ENCODE measurements at places on chromosomes 7 and 10.

DNA sequence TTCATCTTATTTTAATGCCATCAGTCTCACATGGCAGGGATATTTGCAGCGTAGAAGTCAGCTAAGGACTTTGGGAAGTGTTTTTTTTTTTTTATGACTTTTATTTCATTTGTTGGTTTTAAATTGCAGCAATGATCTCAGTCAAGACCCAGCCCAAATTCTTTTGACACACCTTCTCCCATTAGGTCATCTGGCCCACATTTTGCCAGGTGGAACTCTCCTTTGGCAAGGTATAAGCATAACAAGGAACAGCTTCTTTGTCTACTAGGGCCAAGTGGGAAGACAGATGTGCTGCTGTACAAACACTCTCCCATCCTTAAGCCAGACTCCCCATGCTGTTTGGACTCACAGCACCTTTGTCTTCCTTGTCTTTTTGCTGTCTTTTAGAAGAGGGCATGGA lies 41.8 kb downstream of the PLEKHA8 start:
- no peak for DNase-seq

- DNase-seq, result no peak
Observed at GRCh38 chr10:35056686-35057085, 33.5 kb downstream of the CUL2 start.

GRCh38 chr10:121252756-121253155 lies 345.5 kb downstream of the FGFR2 start:
- DNase-seq, result no peak

- DNase-seq, result no peak
Observed at GRCh38 chr10:88081457-88082054, 218.1 kb downstream of the PTEN start.

- DNase-seq, result no peak
Observed at GRCh38 chr10:121500701-121501332, 97.4 kb downstream of the FGFR2 start.

GRCh38 chr10:2334575-2334974 lies 597.2 kb upstream of the ADARB2 start:
- no peak for DNase-seq

DNA sequence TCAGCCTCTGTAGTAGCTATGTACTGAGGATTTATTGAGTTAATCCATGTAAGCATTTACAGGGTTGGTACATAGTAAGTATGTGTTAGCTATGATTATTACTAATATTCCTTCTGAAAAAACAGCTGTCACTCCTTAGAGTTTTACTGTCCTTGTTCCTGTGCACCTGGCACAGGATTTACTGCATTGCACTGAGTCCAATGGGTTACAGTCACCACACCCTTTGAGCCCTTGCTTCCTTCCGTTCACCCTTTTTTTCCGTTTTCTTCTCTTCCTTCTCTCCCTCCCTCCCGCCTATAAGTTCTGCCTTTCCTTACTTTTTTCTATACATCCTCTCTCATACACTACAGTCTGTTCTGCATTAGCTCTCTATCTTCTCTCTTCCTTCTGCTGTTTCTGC lies 12.5 kb upstream of the CDK6 start:
- DNase-seq, result no peak

DNA sequence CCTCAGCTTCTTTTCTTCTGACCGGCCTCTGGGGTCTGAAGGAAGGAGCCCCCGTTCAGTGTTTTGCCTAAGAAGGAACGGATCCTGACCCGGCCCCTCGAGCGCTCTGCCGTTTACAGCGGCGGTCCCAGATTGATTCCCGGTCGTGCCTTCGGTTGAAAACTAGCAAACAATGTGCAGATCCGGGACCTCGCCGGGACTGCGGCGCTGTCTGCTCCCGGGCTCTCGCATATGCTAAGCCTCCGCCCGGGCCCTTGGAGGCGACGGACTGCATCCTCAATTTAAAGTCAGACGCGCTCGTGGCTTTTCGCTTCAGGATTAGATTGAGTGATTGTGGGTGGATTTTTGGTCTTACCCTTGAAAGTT lies 559 bp downstream of the DBF4 start:
- peak; percentile 21 for DNase-seq

GRCh38 chr10:47408606-47409005 lies 24.5 kb upstream of the ZNF488 start:
- DNase-seq, result no peak

DNA sequence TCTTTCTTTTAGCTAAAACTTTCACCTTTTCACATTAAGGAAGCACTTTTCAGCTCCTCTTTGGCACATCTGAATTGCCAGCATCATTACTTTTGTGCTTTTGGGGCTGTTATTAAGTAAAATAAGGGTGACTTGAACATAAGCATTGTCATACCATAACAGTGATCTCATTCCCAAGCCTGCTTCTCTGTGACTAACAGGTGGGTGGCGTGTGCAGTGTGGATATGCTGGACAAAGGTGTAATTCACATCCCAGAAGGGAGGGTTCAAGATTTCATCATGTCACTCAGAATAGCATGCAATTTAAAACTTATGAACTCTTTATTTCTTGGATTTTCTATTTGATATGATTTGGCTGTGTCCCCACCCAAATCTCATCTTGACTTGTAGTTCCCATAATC lies 517.4 kb upstream of the MKI67 start:
- no peak for DNase-seq

DNA sequence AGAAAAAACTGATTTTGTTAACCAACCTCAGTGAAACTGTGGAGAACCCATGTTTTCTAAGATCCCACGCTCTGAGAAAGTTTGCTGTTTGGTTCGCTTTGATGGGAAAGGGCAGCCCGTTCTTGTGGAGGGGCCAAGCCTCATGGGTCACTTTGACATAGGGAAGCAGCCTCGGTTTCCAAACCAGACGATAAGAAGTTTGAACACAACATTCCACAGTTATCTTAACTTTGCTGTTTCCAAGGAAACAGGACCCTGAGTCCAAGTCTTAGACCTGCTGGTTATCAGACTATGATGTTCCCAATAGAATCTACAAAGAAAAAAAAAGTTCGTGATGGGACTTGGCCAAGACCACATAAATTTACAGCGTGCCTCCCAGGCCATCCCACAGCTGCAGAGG lies 182.3 kb downstream of the NRP1 start:
- no peak for DNase-seq

DNA sequence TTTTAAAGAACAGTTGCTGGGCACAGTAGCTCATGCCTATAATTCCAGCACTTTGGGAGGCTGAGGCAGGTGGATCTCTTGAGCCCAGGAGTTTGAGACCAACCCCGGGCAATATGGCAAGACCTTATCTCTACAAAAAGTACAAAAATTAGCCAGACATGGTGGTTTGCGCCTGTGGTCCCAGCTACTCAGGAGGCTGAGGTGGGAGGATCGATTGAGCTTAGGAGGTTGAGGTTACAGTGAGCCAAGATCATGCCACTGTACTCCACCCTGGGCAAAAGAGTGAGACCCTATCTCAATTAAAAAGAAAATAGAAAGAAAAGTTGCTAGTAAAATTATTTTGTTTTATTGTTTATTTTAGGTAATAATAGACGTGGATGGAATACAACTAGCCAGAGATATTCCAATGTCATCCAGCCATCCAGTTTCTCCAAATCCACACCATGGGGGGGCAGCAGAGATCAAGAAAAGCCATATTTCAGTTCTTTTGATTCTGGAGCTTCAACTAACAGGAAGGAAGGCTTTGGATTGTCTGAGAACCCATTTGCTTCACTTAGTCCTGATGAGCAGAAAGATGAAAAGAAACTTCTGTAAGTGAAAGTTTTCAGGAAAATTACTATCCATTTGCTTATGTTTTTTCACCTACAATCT lies 3.0 kb downstream of the NUP42 start:
- DNase-seq, result no peak

GRCh38 chr10:69295027-69295636 lies 16.8 kb downstream of the HK1 start:
- no peak for DNase-seq

- DNase-seq, result no peak
Observed at GRCh38 chr10:34116681-34117271, 698.3 kb downstream of the PARD3 start.

- peak; percentile 36 for DNase-seq
Observed at GRCh38 chr7:102273749-102274712, 12.6 kb upstream of the SH2B2 start.

DNA sequence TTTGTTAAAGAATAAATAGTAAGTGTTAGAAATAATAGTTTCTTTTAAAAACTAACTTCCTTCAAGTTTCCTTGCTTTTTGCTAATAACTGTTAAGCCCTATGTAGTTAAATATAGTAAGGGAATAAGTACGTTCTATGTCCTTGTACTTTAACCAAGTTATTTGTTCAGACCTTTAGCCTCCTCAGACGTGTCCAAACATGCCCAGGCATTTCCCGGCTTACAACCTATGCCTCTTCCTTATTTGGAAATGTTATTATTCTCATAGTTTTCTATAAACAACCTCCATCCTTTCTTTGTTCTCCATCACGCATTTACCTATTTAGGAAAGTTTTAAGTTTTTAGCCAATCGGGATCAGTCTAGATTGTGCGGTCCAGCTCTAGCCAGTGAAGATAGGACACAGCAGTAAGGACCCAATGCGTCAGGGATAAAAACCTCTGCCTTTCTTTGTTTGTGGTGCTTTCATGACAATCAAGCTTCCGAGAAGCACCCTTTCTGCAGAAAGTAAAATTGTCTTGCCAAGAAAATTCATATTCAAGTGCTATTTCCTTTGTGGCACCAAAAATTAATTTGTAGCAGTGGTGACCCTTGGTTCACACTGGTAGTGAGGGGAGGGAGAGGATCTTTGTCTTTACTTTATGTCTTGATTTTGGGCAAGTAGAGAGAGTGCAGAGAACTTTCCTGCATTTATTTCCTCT lies 851.3 kb upstream of the POM121L12 start:
- no peak for DNase-seq

GRCh38 chr10:47261556-47261955 lies 38.4 kb upstream of the GDF10 start:
- DNase-seq, result no peak

DNA sequence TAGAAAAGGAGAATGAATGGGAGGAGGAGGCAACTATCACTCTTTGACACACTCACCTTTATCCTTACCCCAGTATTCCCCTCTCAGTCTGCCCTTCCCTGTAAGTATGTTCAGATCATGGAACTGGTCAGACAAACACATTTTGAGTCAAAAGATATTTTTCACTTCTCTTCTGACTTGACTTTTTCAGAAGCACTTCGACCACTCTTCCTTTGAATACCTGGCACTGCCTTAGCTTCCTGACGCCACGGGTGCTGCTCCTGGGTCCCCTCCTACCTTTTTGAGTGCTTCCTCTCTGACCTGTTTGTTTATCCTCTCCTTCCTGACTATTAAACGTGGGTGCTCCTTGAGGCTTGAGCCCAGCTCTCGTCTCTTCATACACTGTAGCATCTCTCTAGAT lies 19.8 kb upstream of the C10orf67 start:
- DNase-seq, result no peak
